Fibroblast of skin of left biceps (primary cell): ENCODE measurements at places on chromosomes 7 and 10.
A peak's percentile ranks its signal among the peaks of the same experiment; 100 is the strongest.

DNA sequence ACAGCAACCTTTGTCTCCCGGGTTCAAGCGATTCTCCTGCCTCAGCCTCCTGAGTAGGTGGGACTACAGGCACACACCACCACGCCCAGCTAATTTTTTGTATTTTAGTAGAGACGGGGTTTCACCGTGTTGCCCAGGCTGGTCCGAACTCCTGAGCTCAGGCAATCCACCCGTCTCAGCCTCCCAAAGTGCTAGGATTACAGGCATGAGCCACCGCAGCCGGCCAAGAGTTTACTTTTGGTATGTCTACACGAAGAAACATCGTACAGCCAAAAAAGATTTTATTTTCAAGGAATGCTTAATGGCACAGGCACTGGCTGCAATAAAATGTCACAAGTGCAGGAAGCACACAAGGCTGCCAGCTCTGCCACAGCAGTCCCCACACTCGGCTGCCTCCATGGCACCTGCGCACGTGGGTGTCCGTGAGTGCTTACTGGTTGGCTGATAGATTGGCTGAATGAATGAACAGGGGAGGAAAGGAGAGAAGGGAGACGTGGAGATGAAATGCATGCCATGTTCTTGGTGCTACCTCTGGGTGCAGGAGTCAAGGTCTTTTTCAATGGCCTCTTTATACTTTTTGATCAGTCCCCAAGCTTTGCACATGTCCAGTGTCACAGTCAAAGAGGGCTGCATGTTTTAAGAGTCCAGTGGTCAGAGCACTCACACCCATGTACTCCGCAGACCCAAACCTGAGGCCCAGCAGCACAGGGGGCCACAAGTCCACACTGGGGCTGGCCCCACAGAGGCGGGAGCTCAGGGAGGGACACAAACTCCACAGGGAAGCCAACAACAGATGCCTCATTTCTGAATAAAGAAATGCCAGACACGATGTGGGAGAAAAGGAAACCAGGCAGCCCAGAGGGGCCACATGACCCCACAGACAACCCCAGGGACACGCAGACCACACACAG is 198.2 kb downstream of the MAD1L1 start:
- no peak for DNase-seq

DNA sequence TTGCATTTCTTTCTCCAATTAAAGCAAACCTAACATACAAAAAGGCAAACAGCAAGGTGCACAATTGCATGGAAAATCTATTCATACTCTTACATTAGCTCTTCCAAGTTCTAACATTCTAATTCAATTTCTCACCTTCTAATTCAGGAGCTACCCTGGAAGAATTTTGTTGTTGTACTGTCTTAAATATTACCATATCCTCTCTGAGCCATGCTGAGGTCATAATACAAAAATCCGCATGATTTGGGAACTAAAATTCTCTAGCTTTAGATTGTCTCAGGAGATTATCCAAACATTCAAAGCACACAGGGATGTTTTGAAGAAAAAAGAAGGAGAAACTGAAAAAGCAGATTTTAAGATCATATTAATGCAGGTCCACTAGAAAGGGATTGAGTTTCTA is 229.9 kb downstream of the KIAA1217 start:
- DNase-seq, result no peak

DNA sequence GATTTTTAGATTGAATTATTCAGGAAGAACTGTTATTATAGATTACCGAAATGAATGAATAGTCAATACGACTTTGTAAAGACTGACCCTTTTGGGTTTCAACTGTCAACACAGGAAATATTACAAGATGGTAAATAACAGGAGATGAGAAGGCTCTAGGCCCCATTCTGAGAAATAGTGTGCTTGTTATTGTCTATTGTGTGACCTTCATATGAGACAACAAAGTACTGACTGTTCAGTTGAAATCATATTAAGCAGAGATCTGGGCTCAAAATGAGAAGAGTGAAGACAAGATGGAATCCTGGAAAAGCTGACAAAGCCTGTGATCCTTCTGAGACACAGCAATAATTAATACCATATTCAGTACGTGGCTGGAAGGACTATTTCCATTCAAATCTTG is 503.8 kb downstream of the INHBA start:
- no peak for DNase-seq

DNA sequence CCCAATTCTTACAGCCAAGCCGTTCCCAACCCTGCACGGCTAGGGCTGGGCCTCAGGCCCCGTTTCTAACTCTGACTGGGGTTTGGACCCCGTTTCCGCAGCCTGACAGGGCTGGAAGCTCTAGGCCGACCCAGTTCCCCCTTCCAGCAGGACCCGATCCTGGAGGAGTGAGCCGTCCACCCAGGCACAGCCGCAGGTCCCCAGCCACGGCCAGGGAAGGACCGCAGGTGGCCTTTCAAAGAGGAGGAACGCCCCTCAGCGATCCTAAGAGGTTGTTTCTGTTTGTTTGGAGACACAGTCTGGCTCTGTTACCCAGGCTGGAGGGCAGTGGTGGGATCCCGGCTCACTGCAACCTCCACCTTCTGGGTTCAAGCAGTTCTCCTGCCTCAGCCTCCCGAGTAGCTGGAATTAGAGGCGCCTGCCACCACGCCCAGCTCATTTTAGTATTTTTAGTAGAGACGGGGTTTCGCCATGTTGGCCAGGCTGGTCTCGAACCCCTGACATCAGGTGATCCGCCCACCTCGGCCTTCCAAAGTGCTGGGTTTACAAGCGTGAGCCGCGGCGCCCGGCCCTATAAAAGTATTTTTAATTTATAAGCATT is 778 bp upstream of the GET4 start:
- no peak for DNase-seq

- no peak for DNase-seq
Observed at GRCh38 chr7:146659732-146660131, 543.1 kb downstream of the CNTNAP2 start.

GRCh38 chr10:44879531-44879899 is 31.6 kb upstream of the TMEM72 start:
- DNase-seq, result no peak

DNA sequence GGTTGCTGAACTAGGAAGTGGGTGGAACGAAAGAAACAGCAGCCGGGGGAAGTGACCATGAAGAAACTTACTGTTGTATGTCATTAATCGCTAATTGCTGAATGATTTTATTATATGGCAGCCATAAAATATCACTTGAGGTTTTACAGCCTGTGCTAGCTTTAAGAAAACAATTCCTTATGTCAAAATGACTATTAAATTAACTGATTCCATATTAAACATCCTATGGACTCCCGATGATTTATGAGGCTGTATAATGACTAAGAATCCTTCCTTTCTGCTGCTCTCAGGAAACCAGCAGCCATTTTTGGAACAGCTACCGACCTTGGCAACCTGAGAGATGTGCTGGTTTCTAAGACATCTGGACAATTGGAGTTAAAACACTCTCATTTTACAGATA is 421.9 kb downstream of the SORCS3 start:
- peak; percentile 35 for DNase-seq

- no peak for DNase-seq
Observed at GRCh38 chr7:16235147-16236114, 185.9 kb downstream of the CRPPA start.

GRCh38 chr10:131132681-131133080 is 178.8 kb downstream of the TCERG1L start:
- DNase-seq, result no peak

DNA sequence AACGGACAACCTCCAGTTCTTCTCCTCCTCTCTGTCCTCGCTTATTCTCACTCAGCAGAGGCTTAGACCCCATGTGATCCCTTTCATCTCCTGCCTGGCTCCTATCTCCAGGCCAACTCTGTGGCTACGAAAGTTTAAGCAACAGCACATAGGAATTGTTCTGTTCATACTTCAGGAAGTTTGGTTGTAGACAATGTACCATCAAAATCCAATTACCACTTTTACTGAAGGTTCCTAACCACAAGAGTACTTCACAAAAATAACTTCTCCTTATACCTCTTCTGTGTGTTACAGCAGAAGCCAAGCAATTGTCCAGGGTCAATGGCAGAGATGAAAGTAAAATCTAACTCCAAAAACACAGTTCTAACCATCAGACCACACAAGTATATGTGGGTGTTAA is 80.0 kb downstream of the SLC25A13 start:
- DNase-seq, result no peak

- DNase-seq, result no peak
Observed at GRCh38 chr7:139827042-139827441, 2.0 kb upstream of the TBXAS1 start.

GRCh38 chr10:73873142-73873837 is 1.1 kb downstream of the CAMK2G start:
- no peak for DNase-seq

DNA sequence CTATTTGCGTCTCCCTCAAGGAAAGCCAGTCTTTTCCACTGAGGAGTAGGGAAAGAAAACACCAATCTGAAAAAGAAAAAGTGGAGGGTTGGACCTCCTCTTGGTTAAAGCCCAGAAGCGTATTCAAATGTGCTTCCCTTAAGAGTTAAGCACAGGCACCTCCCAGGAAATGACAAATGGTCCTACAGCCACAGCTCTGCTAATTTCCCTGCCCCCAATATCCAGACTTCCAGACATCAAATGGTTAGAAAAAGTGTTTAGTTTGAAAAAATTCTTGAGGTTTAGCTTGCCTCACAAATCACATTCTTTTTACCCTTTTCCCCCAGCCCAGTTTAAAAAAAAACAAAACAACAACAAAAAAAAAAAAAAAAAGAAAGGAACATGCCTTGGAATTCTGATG is 19.0 kb upstream of the COL1A2 start:
- peak; percentile 98 for DNase-seq

GRCh38 chr10:102341038-102341688 is 54.3 kb upstream of the NFKB2 start:
- DNase-seq, result no peak

- DNase-seq, result no peak
Observed at GRCh38 chr10:35451151-35452016, 115.1 kb downstream of the CCNY start.

GRCh38 chr7:147400221-147400689 is 1190.3 kb upstream of the C7orf33 start:
- DNase-seq, result no peak

GRCh38 chr10:80158598-80159127 is 26.1 kb downstream of the PLAC9 start:
- DNase-seq, result peak; percentile 95

GRCh38 chr10:22345301-22346095 is at the start of gene SPAG6:
Gene SPAG6, plus strand, starts transcription at chr10:22345496. Its CDS starts 116 bp downstream, at chr10:22345612.
- no peak for DNase-seq

- peak; percentile 39 for DNase-seq
Observed at GRCh38 chr7:132919771-132920170, 162.1 kb downstream of the CHCHD3 start.

DNA sequence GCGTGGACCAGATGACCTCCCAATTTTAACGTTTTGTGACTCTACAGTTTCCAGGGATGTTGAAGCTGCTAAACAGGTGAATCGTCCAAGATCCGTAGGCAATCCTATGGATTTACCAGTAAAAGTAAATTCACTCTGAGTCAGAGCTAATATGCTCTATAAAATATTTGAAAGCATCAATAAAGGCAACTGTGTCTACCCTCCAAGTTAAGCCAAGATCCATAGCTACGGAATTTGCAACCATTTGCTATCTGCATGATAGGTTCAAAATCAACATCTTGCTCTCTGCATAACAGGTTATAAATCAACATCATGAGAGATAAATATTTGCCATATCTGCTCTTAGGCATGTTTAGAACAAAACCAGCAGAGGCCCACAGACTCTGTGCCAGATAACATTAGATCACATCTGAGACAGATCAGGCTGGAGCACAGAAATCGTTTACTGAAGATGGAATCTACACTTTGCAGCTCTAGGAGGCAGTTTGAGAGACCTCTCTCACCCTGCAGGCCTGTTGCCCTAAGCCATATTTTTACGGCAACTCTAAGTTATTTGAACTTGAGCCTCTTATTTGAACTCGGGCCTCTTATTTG is 80.7 kb upstream of the PDCD4 start:
- DNase-seq, result no peak

- no peak for DNase-seq
Observed at GRCh38 chr10:22351131-22351703, 5.9 kb downstream of the SPAG6 start.

DNA sequence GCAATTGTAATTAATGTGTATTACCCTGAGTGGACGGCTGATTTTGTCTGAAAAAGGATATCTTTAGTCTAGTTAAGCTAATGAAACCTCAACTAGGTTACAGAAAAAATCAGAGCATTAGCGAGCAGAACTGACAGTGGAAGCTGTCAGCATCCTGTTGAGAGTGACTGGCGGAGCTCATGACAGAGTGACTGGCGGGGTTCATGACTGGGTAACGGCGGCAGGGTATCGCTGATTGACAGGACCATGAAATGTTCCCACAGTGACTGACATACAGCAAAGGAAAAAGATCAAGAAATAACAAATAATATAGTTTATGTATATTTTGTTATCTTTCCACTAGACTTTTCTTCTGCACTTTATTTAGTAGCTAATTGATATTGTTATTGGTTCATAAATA is 202.5 kb upstream of the AGK start:
- no peak for DNase-seq

- peak; percentile 55 for DNase-seq
Observed at GRCh38 chr7:111801277-111801676, 239.0 kb upstream of the IMMP2L start.

- DNase-seq, result no peak
Observed at GRCh38 chr10:102426803-102427287, 5.5 kb downstream of the CUEDC2 start.

DNA sequence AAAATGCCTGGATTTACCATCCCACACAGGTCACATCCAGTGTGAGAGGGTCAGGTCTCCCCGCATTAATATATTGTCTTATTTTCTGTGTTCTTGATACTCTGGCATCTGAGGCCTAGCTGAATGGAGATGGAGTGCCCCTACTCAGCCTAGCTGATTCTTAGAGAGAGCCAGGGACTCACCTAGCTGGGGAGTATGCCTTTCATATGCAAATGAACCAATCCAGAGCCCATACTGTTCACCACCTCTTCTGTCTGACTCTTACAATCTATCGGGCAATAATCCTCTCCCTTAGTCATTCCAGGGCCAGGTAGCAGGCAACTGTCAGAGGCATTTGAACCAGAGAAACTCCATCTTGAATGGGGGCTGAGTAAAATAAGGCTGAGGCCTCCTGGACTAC is 46.3 kb downstream of the LBX1 start:
- no peak for DNase-seq

DNA sequence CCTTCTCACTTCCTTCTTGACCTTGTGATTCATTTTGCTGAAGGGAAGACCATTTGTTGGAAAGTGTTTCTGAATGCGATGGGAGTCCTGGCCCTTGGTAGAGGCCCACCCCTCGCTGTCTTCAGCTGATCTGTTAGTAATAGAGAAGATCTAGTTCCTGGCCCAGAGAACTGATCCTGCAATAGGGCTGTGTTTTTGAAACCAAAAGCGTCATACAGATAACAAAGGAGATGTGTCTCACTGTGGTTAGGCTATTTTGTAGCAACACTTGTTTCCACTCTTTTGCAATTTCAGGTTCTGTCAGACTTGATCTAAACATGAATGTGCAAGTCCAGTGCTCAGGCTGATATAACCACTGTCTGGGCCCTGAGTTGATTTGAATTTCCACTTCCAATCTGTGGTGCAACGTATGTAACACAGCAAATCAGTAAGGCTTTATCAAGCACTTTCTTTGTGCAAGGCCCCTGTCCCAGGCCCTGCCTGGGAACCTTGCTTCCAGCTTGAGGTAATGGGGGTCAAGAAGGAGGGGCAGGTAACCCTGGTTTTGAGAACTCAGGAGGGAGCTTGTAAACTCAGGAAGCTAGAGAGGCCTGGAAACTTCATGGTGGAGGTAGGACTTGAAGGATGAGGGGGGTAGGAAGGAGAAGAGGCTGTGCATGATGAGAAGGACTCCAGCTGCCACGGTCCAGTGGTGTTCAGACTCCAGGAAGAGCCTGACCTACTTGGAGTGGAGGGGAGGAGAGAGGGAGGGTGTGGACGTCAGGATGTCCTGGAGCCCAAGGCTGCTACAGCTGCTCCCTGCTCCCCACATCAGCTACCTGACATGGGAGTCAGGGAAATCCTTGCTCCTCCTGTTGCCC is 42.2 kb upstream of the SRGN start:
- no peak for DNase-seq
